ENCODE measurements at places on chromosomes 1 and 21. TPM values are rescaled to one million over a fixed set of nuclear protein-coding genes. Genes with fewer than 3 reads are reported as not detected.

DNA sequence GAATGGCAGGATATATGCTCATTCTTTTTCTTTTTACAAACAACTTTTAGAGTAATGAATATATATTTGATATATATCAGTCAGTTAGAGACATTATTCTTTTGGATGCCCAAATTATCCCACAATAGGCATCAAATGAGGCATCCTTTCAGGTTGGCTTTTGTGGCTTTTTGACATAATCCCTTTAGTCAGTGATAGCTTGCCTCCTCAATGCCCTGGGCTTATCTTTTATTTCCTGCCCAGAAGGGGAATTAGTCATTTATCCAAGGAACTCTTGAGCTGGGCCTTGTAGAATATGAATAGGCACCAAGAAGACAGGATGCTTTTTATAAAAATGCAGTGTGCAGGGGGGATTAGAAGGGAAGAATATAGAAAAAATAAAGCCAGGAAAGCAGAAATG lies 22.2 kb downstream of the EPHX4 start:
- no peak for DNase-seq
- no peaks in the 10 kb centered on the region for H3K36me3 ChIP-seq
- no peak overlapping the region for H3K27ac ChIP-seq
- H3K27me3 ChIP-seq, result no peaks in the 10 kb centered on the region

DNA sequence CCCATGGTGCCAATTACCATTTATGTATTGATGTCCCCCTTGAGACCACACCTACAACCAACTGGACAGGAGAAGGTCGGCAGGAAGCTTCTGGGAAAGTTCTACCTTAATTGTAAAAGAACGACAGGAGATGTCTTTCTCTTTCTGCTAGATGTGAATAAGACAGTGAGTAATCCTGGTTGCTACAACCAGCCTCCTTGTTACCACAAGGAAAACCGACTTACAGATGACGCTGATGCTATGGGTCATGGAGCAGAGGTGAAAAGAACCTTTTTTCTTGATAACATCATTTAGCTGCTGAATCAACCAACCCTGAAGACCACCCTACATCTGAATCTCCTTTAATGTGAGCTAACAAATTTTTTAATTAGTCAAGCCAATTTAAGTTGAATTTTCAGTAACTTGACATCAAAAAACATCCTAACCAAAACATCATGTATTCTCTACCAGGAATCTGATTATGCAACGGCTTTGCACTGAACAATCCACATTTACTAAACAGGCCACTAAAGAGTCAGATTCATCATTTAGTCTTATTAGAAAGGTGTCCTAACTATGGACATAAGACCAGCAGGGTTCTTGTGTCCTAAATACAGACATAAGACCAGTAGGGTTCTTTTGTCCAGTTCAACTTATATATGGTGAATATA lies 23.0 kb downstream of the RGS2 start:
- no peaks in the 10 kb centered on the region for H3K27me3 ChIP-seq
- no peak overlapping the region for H3K27ac ChIP-seq
- no peaks in the 10 kb centered on the region for H3K36me3 ChIP-seq

DPM3 gene
- not detected for total RNA-seq

- no peak for DNase-seq
- H3K27ac ChIP-seq, result no peak overlapping the region
- peaks cover 31% of the 10 kb centered on the region for H3K4me1 ChIP-seq
- H3K36me3 ChIP-seq, result no peaks in the 10 kb centered on the region
- H3K4me3 ChIP-seq, result no peak overlapping the region
- no peaks in the 10 kb centered on the region for H3K27me3 ChIP-seq
Measured at GRCh38 chr1:206663362-206663761, 21.3 kb upstream of the MAPKAPK2 start.

SEMA4A gene
- total RNA-seq, result 8.5 TPM
